Stimulated activated CD8-positive, alpha-beta memory T cell treated with anti-CD3 and anti-CD28 coated beads, Interleukin-4, amount 100 ng/mL, for 1 hour (primary cell): ENCODE measurements at places on chromosomes 4 and X.

DNA sequence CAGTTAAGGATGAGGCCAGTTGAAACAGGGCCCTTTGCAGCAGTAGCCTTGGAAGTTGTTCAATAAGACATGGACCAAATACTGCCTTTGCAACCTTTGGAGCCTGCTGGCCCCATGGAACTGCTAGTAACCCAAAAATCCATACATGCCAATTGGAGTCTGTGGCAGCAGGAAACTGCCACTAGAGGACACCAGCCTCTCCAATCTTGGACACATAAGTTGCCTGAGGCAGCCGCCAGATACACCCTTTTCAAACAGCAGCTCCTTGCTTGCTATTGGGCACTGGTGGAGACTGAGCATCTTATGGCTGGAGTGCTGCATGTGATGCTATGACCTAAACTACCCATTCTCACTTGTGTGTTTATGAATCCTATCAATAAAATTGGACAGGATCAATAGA is 14.8 kb upstream of the LAP3 start:
- DNase-seq = no peak

- no peak for DNase-seq
These were observed 55.8 kb upstream of the CD99 start for GRCh38 chrX:2635342-2635741.

GRCh38 chrX:110036162-110037033 is 33.5 kb downstream of the TMEM164 start:
- DNase-seq = no peak

GRCh38 chr4:48194971-48195370 is 60.9 kb upstream of the TXK start:
- no peak for DNase-seq

DNA sequence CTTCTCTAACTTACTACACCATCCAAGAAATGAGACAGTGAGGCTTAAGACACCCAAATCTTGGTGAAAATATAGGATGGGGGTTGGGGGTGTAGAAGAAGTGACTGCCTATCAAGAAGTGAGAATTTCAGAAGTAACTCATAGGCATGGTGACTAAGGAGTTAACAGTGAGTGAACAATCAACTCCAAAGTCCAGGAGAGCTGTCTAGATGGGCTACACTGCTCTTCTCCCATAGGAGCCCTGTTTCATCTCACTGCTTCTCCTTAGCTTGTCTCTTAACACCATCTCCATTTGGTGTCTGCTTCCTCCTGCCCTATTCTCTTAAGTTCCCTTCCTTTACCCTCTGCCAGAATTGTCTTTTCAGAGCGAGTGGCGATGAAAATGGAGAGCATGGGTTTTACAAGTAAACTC is 22.7 kb downstream of the FABP2 start:
- DNase-seq = no peak

DNA sequence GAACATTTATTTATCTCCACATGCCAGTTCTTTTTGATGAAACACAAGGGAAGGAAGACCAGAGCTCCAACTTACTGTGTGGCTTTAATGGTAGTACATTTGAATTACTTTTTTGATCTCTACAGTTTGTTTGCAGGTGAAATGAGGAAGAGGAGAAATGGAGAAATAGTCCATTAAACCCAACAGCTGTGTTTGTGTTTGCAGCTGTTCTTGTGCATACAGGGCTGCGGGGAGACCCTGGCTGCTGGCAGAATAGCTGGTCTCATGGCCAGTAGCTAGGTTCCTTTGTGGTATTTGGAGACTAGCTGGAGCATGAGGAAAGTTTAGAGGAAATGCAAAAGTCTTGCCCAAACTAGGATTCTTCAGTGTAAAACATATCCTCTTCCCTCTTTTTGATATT is 374.8 kb downstream of the GPAT3 start:
- no peak for DNase-seq

- DNase-seq = no peak
These were observed 188.2 kb downstream of the LDB2 start for GRCh38 chr4:16710198-16710597.

DNA sequence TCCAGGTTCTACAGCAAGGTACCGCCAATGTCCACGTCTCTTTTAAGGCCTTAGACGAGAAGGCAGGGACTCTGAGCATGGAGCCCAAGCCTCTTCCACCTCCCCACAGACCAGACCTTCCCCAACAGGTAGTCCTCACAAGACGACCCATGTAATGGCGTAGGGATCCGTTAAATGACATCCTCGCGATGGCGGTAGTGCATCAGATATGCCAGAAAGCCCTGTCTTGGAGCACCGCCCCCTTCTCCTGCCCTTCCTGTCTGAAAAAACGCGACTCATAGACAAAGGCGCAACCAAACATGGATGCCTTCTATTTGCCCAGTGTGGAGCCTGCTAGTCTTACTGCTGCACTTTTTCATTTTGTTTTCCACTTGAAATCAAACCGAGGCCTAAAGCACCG is 185.4 kb downstream of the OR13H1 start:
- no peak for DNase-seq

DNA sequence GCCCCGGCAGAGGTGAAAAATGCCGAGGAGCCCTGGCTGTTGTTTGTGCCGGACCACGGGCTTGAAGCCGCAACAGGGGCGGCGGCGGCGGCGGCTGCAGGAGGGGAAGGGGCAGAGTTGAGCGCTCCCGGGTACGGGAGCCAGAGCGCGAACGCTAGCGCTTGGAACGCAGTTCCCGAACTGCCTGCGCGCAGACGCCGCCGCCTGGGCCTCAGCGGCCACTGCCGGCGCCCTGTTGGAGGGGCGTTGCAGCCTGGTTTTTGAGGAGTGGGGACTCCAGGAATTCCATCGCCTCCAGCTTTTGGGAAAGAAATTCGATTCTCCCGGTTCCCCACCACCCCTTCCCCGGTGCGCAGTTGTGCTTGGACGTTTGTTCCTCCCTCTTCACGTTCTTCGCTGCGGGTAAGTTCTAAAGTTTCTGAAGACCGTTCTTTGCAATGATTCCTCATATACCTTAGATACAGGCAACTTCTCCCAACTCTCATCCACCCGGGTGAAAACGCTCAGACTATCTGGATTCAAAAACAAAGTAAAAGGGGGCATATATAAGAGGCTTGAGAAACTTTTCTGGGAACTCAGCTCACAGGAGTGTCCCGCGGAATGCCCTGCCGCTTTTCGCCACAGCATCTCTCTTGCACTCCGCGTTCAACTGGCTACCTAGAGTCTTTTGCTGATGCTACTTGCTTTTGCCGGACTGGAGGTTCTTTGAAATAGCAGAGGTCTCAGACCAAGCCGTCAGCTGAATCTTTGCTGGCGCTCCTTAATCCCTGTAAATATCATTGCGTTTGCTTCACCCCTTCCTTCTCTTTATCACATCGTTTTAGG is 1.0 kb downstream of the FAT4 start:
- DNase-seq = no peak

- DNase-seq = no peak
These were observed 7.1 kb upstream of the TLR2 start for GRCh38 chr4:153676984-153677383.

DNA sequence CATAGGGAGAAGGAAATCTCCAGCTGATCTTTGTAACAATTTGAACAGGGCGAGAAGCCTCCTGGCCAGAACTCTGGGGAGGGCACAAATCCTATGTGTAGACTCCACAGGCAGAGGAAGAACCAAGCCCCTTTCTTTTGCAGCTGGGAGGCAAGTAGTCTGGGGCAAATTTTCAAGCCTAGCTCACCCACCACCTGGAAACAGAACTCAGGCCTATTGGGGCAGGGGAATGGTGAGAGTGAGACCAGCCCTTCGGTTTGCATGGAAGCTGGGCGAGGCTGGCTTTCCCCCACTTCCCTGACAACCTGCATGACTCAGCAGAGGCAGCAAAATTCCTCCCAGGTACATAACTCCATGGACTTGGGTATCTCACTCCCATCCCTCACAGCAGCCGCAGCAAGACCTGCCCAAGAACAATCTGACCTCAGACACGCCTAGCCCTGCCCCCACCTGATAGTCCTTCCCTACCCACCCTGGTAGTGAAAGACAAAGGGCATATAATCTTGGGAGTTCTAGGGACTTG is 138.2 kb downstream of the EMCN start:
- DNase-seq = no peak

DNA sequence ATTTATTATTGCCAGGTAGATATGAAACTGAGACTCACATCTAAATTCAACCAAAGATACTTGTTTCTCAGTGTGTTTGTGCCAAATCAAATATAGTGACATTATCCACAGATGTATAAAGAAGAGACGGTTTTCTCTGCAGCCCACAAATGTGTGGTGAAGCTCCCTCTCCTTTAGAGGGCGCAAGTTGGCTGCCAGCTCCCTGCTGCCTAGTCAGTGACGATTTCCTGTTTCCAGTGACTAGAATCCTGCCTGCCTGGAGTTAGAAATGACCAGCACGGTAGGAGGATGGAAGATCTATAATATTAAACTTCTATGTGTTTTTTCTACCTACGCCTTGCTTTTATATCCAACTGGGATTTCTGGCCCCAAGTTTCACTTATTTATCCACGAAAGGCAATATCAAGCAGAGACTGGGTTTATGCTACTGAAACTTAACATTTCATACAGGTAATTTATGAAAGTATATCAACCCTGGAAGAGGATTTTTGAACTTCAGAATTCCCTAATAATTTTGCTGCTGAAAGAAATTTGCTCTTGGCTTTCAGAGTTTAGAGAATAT is 1793.7 kb upstream of the TENM3 start:
- no peak for DNase-seq

- DNase-seq = no peak
These were observed 43.5 kb downstream of the LHFPL1 start for GRCh38 chrX:112636288-112636687.

GRCh38 chr4:73379946-73380345 is 24.1 kb upstream of the ALB start:
- DNase-seq = no peak

GRCh38 chrX:2501559-2502102 is 855 bp upstream of the DHRSX start:
- no peak for DNase-seq

GRCh38 chrX:111282139-111282538 is 11.9 kb upstream of the CAPN6 start:
- no peak for DNase-seq

DNA sequence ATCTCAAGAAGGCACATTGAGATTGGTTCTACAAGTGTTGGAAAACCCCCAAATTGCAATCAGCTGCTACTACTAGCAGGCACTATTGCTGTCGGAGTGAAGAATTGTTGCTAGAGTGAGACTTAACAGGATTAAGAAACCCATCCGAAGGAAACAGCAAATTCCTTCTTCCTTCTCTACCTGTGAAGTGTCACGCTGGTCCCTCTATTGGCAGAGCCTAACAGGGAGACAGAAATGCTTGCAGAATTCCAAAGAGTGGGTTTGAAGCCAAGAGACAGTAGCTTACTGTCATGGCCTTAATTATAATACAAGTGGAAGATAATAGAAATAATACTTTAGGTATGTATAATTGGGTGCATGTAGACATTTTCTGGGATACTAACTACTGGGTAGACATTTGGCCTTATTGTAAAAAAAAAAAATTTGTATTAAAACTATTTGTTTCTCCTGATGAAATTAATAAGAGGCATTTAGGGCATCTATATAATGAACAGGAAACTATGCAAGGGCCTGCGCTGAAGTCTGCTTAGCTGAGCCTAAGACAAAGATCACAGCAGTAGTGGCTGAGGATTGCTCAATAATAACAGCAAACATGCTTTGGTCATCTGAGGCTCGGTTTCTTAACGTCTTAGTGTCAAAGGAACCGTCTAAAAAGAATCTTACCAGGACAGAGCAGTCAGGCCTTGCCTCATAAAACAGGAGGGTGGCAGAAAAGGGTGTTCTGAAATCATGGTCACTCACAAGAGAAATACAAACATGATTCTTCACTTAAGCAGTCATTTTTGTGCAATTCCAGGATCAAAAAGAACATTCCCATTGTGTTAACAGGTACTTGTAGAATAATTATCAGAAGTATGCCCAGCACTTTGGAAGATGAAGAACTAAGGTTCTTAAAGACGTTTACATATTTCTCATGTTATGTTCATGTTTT is 40.8 kb downstream of the FAM241A start:
- no peak for DNase-seq

GRCh38 chr4:71444395-71444794 is 105.6 kb downstream of the SLC4A4 start:
- DNase-seq = no peak

DNA sequence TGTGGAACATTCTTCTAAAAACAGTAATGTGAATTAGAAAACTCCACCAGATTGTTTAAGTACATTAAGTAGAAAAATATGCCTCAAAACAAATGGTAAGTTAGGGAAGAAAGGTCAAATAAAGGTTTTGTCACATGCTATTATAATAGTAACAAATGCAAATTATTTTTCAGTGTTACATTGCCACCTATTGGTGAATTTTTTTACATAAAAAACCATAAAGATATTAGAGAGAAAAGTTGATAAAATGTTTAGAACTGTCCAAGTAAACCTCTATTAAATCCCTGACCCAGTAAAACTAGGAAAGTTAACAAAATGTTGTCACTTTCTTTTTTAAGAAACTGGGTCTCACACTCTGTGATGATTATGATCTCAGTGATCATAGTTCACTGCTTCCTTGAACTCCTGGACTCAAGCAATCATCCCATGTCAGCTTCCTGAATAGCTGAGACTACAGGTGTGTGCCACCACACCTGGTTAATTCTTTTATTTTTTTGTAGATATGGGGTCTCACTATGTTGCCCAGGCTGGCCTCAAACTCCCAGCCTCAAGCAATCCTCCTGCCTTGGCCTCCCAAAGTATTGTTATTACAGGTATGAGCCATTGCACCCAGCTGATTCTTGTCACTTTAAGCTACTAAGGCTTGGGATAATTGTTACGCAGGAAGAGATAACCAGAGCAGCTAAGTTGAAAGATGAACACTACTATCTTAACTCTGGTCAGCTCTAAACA is 157.6 kb downstream of the ATRX start:
- DNase-seq = no peak

GRCh38 chrX:74924449-74925224 is 615 bp downstream of the NEXMIF start:
- DNase-seq = no peak

DNA sequence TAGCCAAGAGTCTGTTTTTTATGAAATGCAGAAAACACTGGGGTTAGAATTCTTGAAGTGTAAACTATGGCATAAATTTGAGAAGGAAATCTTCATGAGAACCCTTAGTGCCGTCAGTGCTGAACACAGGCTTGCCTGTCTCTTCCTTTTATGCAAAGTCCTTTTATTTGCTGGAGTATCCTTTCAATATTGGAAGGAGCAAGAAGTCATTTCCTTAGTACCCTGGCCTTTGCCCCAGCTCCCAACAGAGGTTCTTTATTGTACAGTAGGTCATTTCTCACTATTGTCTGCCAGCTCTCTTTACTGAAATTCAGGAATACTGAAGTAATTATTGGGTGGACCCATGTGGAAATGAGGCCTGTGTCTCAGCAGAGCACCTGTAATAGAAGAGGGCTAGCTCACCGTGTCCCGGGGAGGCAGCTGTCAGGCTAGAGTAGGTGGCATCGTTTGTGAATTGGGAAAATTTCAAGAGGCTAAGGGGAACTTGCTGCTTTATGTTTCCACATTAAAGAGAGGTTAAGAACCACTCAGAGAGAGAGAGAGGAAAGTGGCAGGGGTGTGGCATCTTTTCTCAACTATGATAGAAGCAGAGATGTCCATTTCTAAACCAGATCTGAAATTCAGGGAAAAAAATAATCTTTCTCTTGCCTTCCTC is 8.7 kb downstream of the FHDC1 start:
- no peak for DNase-seq
